T-helper 17 cell (primary cell): ENCODE measurements at places on chromosomes 2 and 18. TPM values are rescaled to one million over a fixed set of nuclear protein-coding genes. Genes with fewer than 3 reads are reported as not detected.

The DOK6 gene
- 0.05 TPM for total RNA-seq

The IL1RN gene
- total RNA-seq = 1.2 TPM

The PLB1 gene
- 2.7 TPM for total RNA-seq

The ZNF532 gene
- total RNA-seq = 12.9 TPM

The GPR55 gene
- 8.3 TPM for total RNA-seq

The CAPN13 gene
- not detected for total RNA-seq

The EVA1A gene
- total RNA-seq = not detected

The RAMP1 gene
- 1.6 TPM for total RNA-seq

The CRYBA2 gene
- total RNA-seq = not detected

The ACMSD gene
- total RNA-seq = not detected

The ANKRD53 gene
- total RNA-seq = 0.80 TPM

The FBXO36 gene
- 0.83 TPM for total RNA-seq

The ZSWIM2 gene
- total RNA-seq = not detected

The ARL4C gene
- total RNA-seq = 393 TPM

The EMX1 gene
- total RNA-seq = not detected

The C2orf81 gene
- 3.3 TPM for total RNA-seq

The LONRF2 gene
- 0.18 TPM for total RNA-seq

The SLC19A3 gene
- not detected for total RNA-seq

The DSC3 gene
- not detected for total RNA-seq

The M1AP gene
- total RNA-seq = 0.60 TPM

The PLEKHH2 gene
- total RNA-seq = 0.75 TPM

The TMEM200C gene
- total RNA-seq = not detected

The PECR gene
- 18.7 TPM for total RNA-seq

The VWC2L gene
- not detected for total RNA-seq

The COL4A3 gene
- 0.23 TPM for total RNA-seq

The CD8B2 gene
- not detected for total RNA-seq

The TTN gene
- 16.1 TPM for total RNA-seq

The TMEM37 gene
- total RNA-seq = not detected

The TGFA gene
- 1.9 TPM for total RNA-seq

The QPCT gene
- 1.0 TPM for total RNA-seq

The CHCHD5 gene
- total RNA-seq = 18.4 TPM

The MPPE1 gene
- total RNA-seq = 79.3 TPM

The ANKRD62 gene
- total RNA-seq = not detected

The ANO7 gene
- 0.16 TPM for total RNA-seq

The PPP1CB gene
- total RNA-seq = 313 TPM

The CFC1 gene
- not detected for total RNA-seq
